CMK (cell line): ENCODE measurements at places on chromosomes 5 and 9.

- DNase-seq = no peak
Measured at GRCh38 chr9:3848445-3849114, 322.8 kb upstream of the RFX3 start.

DNA sequence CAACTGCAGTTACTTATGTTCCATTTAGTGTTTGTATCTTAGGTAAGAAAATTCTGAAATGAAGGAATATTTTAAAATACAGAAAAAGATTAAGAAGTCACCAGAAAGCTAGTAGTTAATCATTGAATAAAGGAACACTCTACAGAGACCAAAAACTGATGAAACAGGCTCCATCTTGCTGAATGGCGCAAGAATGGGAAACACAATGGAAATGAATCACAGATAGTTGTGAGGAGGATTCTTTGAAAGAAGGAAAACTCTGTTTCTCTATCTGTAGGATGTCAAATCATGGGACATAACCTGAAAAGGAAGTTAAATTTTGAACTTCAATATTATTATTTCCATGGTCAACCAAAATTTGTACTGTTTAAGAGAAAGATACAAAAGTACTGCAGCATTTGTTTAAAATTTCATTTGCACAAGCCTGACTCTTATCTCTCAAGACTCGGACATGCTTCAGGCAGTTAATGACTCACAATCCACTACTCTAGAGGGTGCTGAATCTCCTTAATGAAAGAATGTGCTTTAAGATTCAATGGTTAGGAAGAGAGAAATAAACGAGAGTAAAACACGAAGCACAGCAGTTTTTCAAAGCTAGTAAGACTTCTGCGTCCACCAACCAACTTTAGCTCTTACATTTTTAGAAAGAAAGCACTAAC, 1064.4 kb upstream of the DMAC1 start:
- DNase-seq = no peak

DNA sequence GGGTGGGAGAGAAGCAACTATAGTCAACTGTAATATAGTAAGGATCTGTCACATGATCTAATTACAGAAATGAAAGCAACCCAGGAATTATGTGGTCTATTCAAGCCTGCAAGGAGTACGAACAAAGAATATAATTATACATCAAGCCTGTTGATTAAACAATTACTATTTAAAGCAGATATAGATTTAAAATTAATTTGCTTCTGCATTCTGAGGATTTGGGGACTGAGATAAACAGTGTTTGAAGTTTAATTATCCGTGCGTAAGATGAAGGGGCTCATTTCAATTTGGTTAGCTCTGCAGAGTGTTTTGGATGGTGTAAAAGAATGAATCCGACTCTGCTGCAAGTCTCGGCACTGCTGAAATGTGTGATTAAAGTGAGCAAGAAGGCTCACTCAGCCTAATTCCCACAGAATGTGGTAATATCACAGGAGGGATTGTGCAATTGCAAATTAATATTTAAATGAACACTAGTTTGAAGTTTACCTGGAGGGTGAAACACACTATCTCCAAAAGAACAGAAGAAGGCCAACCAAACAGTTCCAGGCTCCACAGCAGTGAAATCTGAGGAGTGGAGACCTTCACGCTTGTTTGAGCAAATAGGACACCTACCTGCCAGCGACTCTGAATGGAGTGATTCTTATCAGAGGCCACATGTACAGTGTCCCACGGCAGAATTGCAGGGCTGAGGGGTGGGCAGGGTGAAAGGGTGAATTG, 420.6 kb upstream of the SLC30A5 start:
- no peak for DNase-seq

- DNase-seq = no peak
Measured at GRCh38 chr9:34279411-34279810, 49.7 kb downstream of the KIF24 start.

GRCh38 chr9:101787891-101788290, 49.4 kb upstream of the GRIN3A start:
- DNase-seq = no peak

DNA sequence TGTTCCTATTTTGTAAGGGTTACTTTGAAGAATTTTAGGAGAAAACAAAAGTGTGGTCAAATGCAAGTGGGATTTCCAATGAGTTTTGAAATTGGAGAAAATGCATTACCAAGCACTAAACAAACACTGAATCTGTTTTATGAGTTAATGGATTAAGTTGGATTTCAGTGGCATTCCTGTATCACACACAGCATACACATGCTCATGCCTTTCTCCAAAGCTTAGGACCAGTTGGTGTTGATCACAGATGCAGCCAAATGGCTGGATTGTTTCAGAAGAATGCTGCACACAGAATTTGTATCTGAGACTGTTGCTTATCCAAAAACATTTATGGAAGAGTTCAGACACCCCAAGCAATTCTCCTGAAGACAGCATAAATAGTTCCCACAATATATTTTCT, 611.1 kb downstream of the ACTL7B start:
- DNase-seq = no peak

- no peak for DNase-seq
Measured at GRCh38 chr5:2023196-2023595, 140.5 kb upstream of the IRX4 start.

DNA sequence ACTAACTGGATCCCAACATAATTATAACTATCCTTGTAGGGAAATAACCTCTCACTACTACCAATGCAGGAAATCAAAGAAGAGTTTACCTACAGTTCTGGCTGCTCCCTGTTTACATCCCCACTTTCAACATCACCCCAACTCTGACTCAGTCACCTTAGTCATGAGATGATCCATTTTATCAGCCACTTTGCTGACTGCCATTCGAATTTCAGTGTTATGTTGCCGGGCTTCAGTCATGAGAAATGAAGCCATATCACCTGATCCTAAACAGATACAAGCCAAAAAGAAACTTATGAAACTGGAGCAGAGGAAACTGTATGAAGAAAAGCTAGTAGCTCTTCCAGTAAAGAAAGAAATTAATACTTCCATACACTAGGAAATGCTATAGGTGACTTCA, 33.7 kb downstream of the SLC31A2 start:
- no peak for DNase-seq

DNA sequence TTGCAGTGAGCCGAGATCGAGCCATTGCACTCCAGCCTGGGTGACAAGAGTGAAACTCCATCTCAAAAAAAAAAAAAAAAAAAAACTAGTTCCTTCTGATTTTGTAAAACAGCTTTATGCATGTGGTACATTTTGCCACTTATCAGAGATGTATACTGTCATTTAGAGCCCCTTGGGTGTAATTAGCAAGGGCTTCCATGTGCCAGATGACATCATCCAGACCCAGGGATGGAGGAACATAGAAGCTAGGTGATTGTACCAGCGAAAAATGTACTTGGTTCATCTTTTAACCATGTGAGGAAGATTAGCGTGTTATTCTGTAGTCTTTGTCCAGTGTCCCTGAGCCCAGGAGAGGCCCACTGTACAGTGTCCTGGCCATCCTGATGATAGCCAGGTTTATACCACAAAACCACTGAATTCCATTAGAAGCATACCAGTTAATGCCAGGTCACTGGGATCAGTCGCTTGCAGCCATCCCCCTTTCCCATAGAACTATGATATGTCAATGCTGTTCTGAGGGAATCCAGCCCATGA, 239.3 kb upstream of the SGCD start:
- no peak for DNase-seq

DNA sequence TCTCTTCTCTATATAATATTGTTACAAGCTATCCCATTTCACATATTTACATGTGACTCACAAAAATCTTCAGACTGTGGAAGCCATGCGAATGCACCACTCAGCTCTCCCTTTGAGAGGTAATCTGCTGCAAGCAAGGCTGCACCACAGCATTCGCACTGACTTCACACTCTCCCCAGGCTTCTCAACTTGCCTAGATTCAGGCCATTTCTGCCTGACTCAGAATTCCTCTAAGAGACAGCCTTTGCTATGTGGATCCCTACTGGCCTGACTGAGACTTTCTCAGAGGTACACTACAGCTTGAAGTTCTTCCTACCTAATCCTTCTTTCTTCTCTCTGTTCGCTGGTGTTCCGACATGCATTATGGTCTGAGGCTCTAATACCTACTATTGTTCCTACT, 21.1 kb upstream of the DMRTA1 start:
- DNase-seq = no peak

GRCh38 chr5:127428276-127428675, 89.2 kb upstream of the PRRC1 start:
- no peak for DNase-seq

- DNase-seq = no peak
Measured at GRCh38 chr5:100402071-100402470, 133.1 kb upstream of the FAM174A start.

DNA sequence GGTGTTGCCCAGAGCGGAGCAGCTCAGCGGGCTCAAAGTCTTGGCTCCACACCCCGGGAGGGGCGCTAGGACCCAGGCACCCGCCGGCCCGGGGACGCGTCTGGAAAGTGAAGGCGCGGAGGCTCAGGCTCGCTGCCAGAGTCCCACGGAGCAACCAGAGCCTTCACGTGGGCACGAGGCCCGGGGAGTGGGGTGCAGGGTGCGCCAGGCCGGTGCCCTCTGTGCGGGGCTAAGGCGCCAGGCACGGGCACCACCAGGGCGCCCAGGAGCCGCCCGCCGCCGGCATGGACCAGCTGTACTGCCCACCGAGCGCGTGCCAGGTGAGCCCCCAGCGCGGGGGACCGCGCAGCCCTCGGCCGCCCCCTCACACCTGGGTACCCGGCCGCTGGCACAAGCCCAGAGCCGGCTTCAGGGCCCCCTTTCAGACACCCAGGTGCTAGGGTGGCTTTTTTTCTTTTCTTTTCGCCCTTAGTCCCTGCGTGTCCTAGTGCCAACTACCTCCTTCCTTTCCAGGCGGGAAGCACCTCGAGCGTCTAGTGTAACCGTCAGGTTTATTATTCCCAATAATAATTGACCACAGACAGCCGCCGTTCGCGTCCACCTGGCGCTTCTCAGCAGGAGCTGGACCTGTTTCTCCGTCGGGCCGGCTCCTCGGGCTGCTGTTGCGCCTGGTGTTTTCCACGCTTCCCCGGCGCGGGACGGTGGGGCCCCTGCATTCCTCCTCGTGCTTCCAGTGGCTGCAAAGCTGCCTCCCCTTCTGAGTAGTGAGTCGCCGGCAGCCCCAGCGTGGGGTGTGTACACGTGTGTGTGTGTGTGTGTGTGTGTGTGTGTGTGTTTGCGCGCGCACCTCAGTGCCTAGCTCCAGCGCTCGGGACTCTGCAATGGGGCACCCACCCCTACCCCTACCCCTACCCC, 30.1 kb upstream of the PDE8B start:
- DNase-seq = no peak
